ENCODE measurements at places on chromosomes 11 and 22.

GRCh38 chr11:3164552-3165151, 458 bp downstream of the OSBPL5 start:
- DNase-seq = no peak

GRCh38 chr11:88377646-88378045, 40.1 kb upstream of the CTSC start:
- DNase-seq = no peak

DNA sequence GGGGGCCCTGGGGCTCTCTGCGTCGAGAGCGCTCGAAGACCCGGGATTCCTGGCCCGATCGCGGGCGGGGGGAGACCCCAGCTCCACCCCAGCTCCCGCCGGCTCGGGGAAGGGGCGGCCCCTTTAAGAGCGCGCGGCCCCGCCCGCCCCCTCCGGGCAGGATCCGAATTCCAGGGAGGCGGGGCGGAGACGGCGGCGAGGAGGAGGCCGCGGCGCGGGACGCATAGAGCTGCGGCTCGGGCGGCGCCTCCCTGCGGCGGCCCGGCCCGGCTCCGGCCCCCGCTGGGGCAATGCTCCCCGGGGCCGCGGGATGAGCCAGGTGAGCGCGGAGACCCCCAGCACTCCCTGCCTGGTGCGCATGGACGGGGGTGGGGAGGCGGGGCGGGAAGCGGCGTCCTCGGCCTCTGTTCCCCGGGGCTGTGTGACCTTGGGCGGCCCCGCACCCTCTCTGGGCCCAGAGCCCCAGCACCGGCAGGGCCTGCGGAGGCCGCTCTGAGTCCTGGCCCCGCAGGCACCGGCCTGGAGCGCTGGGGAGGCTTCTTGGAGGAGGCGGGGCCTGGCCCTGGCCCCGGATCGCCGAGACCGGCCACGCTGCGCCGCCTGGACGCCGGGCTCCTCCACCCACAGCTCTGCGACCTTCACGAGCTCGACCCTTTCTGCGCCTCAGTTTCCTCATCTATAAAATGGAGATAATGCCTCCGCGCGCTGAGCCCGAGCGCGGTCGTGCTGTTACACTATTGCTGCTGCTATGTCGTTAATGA, 565 bp downstream of the GAS2L1 start:
- no peak for DNase-seq

DNA sequence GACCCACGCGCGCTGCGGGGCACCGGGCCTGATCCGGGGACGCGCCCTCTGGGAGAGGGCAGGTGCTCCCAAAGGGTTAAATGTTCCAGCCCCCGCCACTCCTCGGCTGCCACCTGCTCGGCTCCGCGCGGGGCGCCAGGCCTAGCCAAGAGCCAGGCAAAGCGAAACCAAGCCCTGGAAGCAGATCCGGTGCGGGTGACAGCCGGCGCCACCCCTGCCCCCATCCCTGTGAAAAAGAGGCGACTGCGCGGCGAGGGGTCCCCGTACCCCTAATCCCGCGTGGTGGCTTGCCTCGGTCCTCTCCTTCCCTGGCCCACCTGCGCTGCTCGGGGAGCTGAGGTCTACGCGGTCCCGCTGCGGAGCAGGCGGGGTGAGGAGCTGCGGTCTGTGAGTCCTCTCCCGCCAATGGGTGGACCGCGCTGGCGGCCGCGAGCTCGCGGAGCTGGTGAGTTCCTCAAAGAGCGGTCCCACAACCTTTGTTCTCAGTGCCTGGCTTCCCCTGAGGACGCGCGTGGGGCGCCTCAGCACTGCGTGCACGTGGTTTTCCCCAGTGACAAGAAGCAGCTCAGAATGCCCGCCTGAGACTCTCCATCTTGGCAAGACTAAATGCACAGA, at the start of gene ME3:
Gene ME3 (minus strand): TSS at position 610 of the 615 bp plus-strand sequence.
- no peak for DNase-seq

- DNase-seq = no peak
Measured at GRCh38 chr11:132456751-132457328, 1075.5 kb downstream of the OPCML start.

DNA sequence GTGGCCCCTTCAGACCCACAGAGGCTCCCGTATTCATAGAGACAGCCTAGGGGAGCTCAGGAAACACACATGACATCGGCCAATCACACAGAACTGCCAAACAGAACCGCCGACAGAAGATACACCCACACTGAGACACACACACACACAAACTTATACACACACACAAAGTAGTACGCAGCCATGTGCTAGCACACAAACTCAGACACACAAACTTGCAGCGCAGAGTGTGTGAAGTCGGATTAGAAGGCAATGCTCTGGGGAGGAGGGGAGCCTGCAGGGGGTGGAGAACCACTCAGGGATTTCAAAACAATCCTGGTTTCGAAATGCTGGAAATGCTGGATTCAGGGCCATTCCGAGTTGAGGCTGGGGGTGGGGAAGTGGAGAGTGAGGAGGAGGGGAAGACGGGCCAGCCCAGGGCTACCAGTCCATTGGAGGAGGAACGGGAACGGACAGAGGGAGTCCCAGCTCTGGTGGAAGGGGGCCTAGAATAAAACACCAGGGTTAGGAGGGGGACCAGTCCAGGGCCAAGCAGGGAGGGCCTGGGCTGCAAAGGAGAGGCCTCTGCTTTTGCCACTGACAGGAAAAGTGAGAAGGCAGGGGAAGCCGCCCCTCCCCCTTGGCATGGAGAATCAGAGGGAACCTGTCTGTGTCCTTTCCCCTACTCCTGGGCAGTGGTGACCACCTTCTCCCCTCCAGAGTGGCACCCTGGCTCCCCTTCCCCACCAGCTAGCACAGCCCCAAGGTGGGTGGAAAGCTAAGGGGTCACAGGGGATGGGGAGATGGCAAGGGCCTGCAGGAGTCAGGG, 4.4 kb downstream of the BCL9L start:
- DNase-seq = no peak

- no peak for DNase-seq
Measured at GRCh38 chr11:120172054-120172911, 34.4 kb upstream of the TRIM29 start.

DNA sequence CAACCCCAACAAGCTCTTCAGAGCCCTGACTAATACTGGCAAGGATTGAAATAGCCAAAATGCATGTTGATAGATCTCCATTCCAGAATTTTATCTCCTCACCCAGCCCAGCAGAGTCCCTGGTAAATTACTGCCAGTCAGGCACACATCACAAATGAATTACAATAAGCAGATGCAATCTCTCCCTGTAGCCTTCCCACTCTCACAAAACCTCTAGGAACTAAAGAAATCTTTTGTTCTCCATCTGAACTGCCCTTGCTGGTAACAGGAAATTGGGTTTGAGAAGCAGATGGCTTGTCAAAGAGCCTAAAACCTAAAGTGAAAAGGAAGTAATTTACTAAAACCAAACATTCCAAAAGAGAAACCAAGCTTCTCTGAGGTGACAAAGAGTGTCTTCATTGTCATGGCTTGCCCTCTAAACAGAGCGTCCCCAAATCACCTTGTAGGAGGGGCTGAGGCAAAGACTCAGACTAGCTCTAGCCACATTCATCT, 59.5 kb downstream of the FAM168A start:
- no peak for DNase-seq

DNA sequence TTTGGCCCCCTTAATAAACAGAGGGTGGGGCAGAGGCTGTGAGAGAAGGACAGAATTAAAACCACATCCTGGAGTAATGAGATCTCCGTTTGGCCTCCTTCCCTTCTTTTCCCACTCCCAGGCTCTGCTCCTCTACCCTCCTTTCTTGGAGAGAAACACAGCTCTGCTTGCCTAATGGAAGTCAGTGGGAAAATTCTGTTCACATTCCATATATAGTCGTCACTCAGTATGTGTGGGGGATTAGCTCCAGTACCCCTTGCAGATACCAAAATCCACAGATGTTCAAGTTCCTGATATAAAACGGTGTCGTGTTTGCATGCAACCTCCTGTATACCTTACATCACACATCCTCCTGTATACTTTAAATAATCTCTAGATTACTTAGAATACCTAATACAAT, 37.6 kb upstream of the THY1 start:
- DNase-seq = peak; percentile 95

DNA sequence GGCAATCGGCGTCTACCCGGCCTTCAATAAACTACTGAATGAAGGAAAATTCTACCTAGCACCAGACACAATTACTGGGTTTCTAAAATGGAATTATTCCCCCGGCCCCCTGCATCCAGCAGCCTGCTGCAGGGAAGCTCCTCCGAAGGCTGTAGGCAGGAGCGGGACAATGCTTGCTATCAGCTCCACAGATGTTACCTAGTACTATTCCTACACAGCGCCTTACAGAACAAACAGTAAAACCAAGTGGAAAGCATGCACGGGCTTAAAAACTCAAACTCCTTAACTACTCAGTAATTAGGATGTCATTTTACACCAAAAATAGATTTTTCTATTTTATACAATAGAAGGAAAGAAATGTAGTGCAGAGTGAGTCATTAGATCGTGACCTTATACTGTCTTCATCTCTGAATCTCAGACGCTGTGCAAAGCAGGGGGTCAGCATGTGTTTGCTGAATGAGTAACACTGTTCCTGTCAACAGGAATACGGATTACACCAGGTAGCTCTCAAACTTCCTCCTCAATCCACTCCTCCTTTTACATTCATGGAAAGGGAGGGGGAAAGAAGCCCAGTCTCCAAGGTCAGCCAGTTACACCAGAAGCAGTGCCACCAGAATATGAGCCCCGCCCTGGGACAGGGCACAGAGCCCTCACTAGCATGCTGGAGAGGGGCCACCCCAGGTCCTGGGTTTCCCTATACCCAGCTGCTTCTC, 74.9 kb downstream of the PACSIN2 start:
- DNase-seq = peak; percentile 32
